ENCODE measurements at places on chromosomes 11 and 22. TPM values are rescaled to one million over a fixed set of nuclear protein-coding genes. Genes with fewer than 3 reads are reported as not detected.

- peak; percentile 17 for DNase-seq
Observed at GRCh38 chr22:38203090-38203810, 1.5 kb downstream of the MAFF start.

DNA sequence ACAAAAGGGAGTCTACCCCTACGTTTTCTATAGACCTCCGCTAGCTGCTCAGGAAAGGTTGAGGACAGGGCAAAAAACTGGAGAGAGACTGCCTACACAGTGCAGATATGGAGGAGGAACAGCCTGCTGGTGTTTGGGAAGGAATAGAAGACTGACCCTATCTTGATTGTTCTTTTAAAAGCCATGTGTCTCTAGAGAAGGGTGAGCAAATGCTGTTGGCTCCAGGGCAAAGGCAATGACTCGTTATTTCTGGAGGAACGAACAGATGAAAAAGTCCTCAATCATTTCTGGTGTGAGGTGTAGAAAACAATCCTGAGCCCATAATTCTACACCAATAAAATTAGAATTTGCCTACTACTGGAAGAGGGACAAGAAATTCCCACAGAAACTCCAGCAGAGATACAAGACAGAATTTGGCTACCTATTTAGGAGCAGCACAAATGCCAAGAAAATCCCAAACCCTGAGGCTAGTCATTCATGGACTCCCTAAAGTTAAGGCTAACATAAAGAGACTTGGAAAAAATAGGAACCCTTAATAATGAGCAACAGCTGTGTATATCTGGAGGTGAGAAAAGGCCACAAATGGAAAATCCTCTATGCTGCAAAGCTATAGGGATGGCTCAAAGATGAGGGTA is 1206.3 kb upstream of the CNTN5 start:
- DNase-seq: no peak

DNA sequence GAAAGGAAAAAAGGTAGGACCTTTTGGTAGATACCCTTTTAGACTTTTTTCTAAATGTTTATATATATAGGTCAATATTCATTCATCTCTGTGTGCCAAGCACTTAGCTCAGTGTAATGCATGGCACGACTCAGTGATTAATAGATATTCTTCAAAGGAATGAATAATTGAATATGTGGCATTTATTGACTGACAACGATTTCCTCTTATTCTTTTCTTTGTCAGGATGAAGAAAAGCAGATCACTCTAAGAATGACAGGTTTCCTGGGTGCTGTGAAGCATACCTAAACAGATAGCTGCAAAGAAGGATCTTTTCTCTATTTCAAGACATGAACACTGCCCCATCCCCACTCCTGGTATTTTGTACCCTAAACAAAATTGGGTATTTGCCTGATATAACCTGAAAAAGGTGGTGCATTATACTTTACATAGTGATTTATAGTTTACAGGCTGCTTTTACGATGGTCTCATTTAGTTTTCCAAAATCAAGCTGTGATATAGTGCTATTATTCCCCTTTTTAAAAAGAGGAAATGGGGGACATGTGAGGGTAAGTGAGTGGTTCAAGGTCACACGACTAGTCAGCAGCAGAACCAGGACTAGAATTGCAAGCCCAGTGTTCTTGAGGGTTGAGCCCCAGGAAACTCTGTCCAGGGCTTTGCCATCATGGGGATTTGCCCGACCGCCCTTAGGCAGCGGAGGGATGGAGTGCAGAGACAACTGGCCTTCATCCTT is 32.9 kb upstream of the CLMP start:
- no peak for DNase-seq

DNA sequence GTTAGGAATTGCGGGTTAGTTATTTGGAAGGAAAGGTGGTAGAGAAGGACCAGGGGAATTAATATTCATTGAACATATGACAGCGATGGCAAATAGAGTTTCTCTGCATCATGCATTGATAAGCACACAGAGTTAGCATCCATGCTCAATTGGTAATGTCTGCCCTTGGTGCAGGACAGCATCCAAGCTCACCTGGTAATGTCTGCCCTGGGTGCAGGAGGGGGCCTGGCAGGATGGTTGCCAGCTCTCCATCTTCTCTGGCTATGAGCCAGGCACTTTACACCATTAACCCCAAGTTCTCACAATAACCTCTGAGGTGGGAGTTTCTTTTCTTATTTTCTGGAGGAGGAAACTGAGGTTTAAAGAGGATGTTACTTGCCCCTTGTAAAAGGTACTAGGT is 50.4 kb upstream of the RBFOX2 start:
- DNase-seq: no peak

GRCh38 chr11:111569476-111569875 is 29.0 kb downstream of the LAYN start:
- DNase-seq: no peak

GRCh38 chr11:37465221-37465620 is 867.2 kb upstream of the RAG2 start:
- no peak for DNase-seq

DNA sequence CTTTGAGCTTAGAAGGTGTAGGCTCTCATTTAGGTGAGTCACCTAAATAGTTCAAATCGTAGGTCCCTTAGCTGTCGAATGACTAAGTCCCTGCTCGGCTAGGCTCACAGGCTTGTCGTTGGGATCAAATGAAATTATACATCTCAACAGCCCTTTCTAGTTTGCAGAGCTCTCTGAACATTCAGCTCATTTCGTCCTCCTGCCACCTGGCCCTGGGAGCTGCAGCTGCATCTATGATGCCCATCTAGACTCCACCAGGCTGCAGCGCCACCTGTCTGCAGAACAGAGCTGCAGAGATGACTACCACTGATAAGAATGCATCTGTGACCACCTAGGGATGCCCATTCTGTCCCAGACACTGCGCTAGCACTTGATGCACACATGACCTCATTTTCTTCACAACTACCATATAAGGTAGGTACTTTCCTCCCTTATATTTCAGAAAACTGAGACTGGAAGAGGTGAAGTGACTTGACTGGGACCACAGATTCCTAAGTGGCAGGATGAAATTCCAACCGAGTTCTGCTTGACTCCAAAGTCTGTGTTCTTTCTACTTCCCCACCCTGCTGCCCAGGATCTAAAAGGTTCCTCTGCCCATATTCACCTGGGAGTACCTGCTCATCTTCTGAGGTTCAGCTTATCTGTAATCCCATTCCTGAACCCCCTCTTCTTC is 141.1 kb upstream of the NARS2 start:
- peak; percentile 35 for DNase-seq

GRCh38 chr11:256952-257737 is 20.4 kb downstream of the PSMD13 start:
- no peak for DNase-seq

GRCh38 chr11:91199866-91200265 is 977.0 kb upstream of the CHORDC1 start:
- DNase-seq: no peak

DNA sequence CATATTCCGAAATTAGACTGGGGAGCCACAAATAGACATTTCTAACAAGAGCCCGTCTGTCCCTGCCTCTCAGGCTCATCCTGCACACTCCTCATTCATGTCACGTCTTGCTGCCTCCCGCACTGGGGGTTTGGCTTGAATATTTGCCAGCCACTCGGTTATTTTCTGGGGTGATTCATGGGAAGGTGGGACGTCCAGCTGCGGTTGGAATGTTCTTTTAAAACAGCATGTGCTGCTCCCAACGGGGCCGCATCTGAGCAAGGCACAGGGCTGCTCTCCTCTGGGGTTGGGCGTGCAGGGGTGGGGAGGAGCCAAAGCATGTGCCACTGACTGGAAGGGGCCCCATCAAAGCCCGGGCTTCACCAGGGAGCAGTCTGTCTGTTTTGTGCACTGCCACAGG is 25.9 kb upstream of the SLC5A4 start:
- DNase-seq: no peak

- no peak for DNase-seq
Observed at GRCh38 chr11:65886826-65887722, 1.2 kb downstream of the FIBP start.

Gene APBB1
- 293 TPM for total RNA-seq

Gene OR5AN1
- not detected for total RNA-seq

Gene CDC45
- total RNA-seq: 0.82 TPM

Gene INPP5J
- total RNA-seq: 2.0 TPM

Gene MUC6
- total RNA-seq: not detected

Gene MPZL2
- 1.6 TPM for total RNA-seq

Measured in frontal cortex (tissue), 4 donors.